Foreskin keratinocyte (primary cell): ENCODE measurements at places on chromosomes 6 and 20. TPM values are rescaled to one million over a fixed set of nuclear protein-coding genes. Genes with fewer than 3 reads are reported as not detected.

The POU5F1 gene
- 0.61 and 0.71 TPM in 2 replicates for total RNA-seq

The PACRG gene
- not detected in 2 replicates for total RNA-seq

The CAP2 gene
- 5.6 and 7.4 TPM in 2 replicates for total RNA-seq

The PROKR2 gene
- not detected in 2 replicates for total RNA-seq

The SNAI1 gene
- 0.04 TPM in 1 of 2 replicates, not detected in the other for total RNA-seq

The PSORS1C1 gene
- 7.4 and 10.5 TPM in 2 replicates for total RNA-seq

The SEMG2 gene
- total RNA-seq, result not detected in 2 replicates

The SLC22A1 gene
- 0.14 and 0.60 TPM in 2 replicates for total RNA-seq

DNA sequence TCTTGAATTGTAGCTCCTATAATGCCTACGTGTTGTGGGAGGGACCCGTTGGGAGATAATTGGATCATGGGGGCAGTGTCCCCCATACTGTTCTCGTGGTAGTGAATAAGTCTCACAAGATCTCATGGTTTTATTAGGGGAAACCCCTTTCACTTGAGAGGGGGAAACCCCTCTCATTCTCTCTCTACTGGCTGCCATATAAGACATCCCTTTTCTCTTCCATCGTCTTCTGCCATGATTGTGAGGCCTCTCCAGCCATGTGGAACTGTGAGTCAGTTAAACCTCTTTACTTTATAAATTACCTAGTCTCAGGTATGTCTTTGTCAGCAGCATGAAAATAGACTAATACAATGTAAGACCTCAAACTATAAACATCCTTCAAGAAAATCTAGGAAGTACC lies 23.1 kb downstream of the PAQR8 start:
- no peak for DNase-seq

- DNase-seq, result no peak
These were observed 8.7 kb downstream of the MAP1LC3A start for GRCh38 chr20:34566978-34567891.

DNA sequence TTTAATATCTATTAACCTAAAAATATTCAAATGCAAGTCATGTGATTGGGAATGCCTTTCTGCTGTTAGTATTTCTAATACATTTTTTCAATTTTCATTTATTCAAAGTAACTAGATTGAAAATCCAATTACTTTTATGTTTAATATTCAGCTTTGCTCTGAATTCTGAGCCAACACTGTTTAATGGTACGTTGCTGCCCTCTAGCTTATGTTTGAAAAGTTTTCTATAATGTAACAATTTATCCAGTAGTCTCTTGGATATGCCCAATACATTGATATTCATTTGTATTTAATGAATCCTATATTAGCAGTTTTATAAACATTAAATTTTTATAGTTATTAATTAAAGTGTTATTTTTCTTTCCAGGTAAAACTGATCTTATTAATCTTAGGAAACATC lies 47.4 kb downstream of the LGSN start:
- no peak for DNase-seq

GRCh38 chr20:10462516-10462915 lies 27.4 kb downstream of the SLX4IP start:
- no peak for DNase-seq

DNA sequence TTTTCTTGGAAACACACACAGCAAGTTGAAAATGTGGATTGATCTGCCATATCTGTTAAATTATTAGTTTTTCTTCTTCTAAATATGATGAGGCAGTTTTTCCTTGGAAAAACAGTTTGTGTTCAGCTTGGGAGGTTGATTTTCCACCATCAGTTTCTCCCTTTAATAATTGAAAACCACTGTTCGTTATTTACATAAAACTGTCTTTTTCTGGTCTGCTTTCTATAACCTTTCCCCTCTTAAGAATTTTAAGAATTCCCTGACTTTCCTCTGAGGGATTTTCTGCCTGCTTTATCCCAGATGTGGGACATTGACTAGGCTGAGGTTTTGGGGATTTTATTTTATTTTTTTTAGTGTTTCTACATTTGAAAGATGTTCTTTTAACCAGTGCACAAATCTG lies 27.2 kb downstream of the DSE start:
- DNase-seq, result no peak

DNA sequence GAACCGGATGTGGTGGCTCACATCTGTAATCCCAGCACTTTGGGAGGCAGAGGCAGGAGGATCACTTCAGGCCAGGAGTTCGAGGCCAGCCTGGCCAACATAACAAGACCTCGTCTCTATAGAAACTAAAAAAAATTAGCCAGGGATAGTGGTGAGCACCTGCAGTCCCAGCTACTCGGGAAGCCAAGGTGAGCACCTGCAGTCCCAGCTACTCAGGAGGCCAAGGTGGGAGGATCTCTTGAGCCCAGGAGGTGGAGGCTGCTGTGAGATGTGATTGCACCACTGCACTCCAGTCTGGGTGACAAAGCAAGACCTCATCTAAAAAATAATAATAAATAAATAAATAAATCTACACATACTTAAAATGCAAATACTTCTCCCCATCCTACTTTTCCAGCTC lies 55.2 kb upstream of the TTPAL start:
- DNase-seq, result no peak

DNA sequence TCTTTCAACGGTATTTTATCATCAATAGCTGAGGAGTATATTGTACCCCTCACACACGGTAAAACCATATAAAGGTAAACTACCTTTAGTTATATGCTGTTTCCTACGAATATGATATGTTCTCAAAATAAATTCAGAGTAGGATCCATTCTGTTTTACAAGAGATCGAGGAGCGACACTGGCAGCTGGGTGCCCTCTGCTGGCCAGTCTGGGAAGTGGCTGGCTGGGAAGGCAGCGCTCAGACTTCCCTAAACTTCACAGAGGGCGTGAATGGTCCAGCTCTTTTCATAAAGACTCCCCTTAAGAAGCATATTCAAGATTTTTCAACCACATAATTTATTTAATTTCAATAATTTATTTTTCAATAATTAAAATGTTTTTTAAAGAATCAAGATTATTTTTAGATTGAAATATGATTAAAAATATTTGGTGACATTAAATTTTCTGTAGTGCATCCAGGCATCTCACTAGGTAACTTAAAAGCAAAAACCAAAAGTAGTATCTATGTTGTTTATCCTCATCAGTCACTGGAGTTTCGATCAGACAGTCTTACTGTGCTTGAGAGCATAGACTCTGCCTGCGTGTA lies 187.5 kb upstream of the PDE10A start:
- no peak for DNase-seq

- peak; percentile 71 for DNase-seq
These were observed 92.6 kb upstream of the SLC22A23 start for GRCh38 chr6:3549314-3549940.

DNA sequence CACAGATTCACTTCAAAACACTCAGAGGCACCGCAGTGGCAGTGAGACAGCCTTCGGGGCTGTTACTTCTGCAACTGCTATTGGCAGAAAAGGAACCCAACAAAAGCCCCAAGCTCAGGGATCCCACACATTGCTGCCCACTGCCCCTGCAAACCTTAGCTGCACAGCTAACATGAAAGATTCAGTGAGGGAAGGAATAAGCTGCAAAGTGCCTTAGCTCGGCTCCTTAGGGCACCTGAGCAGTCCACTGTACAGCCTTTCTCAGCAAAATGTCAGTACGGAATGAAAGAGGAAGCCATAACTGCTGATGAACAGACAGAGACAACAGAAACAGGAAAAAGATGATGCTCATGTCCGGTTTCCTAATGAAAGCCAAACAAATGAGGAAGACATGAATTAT lies 179.7 kb upstream of the SHLD1 start:
- DNase-seq, result no peak

DNA sequence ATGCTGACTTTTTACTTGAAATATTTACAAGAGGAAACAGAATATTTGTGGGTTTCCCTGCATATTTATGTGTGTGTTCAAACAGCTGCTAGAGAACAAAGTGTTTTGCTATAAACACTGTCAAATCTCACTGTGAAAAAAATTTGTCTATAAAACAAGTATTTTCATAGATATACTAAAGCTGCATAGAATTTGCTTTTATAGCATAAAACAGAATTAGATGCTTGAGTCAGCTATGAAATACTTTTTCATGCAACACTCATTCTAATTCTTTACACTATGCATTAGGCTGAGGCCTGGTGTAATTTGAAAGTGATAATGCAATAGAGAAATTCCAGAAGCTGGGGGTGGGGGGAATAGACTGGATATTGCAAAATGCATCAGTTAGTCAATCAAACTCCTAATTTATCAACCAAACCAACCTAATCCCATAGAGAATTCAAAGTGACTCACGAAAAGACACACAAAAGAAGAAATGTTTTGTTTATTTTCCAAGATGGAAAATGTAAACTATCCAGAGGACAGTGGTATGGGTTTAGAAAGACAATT lies 148.2 kb downstream of the LAMA2 start:
- no peak for DNase-seq

- peak; percentile 90 for DNase-seq
These were observed 571 bp upstream of the PRPF6 start for GRCh38 chr20:63980317-63980805.

DNA sequence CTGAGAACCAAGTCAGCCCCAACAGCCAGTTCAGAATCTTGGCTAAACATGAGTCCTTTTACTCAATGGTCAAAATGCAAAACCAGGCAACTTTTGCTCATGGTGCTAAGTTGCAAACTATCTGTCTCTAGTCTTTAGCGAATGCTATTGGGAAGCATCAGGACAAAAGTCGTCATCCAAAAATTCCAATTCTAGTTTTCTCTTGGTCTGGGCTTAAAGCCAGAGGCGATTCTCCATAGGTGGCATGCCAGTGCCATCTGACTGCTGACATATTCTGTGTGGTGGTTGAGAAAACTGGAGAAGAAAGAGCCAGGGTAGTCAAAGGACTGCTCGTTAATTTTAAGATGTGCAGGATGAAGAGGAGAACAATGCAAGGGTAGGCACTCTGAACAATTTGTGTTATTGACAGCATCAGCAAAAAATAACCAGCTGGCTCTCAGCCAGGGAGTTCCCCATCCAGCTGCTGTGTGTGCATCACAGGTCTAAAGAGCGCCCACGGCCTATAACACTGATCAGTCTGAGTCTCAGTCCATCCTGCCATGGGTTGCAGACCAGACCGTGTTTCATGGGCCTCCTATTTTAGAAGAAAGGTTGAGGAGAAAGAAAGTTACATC lies 313.6 kb downstream of the ALDH8A1 start:
- no peak for DNase-seq

DNA sequence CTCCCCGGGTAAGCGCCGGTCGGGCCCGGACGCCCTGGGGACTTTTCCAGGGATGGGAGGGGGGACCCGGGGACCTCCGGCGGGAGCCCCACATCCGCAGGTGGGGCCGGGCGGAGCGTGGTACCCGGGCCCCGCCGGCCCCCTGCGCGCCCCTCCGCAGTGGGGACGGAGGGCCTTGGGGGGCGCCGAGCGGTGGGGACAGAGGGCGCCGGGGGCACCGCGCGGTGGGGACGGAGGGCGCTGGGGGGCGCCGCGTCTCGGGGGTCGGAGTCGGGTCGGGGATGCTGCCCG lies 270 bp downstream of the PLEKHG1 start:
- DNase-seq, result no peak

DNA sequence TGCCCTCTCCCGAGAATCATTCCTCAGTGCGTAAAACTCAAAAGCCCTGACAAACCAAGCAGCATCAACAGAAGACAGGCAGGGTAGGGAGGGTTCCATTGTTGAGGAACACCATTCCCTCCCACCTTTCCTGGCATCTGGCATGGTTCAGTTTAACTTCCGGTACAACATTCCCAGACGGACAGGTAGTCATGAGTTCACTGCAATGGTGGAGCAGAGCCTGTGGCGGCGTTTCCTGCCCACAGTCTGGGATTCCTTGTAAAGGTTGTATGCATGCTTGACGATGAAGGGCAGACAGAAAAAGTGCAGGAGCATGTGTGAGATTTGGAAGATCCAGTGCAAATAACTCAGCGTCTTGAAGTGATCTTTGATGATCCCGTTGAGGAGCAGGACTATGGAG lies 42.3 kb downstream of the PIM1 start:
- DNase-seq, result no peak

GRCh38 chr6:115982453-115982852 lies 78.2 kb downstream of the FRK start:
- peak; percentile 18 for DNase-seq

- no peak for DNase-seq
These were observed 131.2 kb upstream of the RPS6KA2 start for GRCh38 chr6:166758136-166758704.

DNA sequence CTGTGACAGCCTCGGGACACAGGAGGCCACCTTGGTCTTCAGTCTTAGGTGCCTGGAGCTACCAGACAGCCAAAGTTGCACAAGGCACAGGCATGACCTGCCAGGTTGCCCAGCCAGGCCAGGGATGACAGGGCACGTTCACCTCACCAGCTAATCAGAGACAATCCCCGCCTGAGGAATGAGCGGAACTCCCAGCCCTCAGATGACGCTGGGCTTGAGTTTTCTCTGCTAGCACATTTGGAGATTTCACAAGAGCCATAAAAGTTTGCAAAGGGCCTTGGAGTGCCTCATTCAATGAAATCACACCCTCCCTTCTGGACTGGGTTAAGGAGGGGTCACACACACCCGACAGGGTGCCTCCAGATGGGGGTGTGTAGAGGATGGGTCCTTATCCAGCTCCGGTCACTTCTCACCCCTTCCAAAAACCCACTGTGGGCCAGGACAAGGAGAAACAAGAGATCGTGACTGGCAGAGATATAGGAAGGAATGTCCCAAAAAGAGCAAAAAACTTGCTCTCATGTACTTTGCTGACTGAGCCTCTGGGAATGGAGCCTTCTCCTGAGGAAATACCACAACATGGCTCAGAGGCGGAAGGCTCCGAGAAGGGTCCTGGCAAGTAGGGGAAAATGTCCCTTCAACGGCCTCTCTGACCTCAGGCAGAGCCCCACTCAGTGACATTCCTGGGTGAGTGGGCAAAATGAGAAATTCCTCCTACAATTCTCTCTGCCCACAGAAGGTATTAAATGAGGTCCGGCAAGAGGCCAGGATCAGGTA lies 121.6 kb downstream of the ISM1 start:
- DNase-seq, result no peak

DNA sequence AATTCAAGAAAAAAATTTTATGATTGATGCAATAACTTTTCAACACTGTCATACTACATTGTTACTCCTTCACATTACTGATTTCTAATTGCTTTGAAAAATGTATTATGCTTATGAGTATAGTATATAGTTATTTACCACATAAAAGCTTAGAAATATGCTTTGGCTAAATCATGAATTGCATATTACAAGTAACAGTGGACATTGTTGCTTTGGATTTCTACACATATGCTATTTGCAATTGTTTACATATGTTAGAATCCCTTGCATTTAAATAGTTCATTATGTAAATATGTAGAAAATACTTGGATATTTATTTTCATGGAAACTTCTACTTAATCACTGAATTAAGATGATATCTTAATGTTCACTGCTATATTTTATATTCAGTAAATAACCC lies 577.5 kb downstream of the QKI start:
- DNase-seq, result no peak

GRCh38 chr20:59603781-59604541 lies at the start of gene PHACTR3:
PHACTR3 (plus strand) TSS chr20:59604540; CDS start chr20:59605015, 475 bp downstream.
- DNase-seq, result no peak

GRCh38 chr20:58619077-58619863 lies 31.8 kb upstream of the STX16 start:
- no peak for DNase-seq

- DNase-seq, result no peak
These were observed 5.3 kb upstream of the ASIP start for GRCh38 chr20:34235875-34236274.
